Astrocyte of the hippocampus (primary cell): ENCODE measurements at places on chromosomes 4 and X.

GRCh38 chrX:152640034-152640818 lies 2.5 kb downstream of the GABRQ start:
- peak; percentile 29 for DNase-seq

DNA sequence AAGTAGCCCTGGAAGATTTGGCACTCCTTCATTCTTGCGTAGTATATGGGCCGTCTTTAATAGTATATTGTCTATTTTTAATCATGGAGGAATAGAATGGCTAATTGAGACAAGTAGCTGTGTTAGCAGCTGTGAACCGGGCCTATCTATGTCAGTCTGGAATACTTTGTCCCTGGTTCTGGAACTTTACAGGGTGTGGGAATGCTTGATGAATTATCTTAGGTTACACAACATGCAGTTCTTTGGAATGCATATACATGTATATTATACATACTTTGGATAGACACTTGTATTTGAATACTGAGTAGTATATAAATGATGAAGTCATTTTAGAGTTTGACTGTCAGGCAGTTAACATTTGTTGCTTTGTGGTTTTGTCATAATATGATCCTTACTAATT lies 37.4 kb downstream of the PDLIM5 start:
- no peak for DNase-seq

- no peak for DNase-seq
These were observed 93.0 kb downstream of the USP9X start for GRCh38 chrX:41178201-41178600.

- no peak for DNase-seq
These were observed 71.2 kb downstream of the GAB1 start for GRCh38 chr4:143407888-143408287.

DNA sequence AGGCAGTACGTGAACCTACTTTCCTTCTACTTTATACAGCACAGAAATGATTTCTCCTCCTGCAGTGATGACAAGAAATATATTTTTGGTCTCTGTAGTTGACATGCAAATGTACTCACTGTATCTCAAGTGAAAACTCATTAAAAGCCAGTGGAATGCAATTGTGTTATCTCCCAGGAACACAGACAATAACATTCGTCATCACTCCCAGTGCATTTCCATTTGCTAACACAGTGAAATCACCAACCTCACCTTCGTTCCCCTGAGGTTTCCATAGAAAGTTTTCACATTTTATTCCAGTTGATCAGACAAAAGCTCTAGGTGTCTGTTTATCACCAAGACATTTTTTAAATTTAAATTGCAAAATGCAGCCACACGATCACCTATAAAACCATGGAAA lies 2.5 kb upstream of the SPANXD start:
- peak; percentile 56 for DNase-seq
